ENCODE measurements at places on chromosomes 4 and X. TPM values are rescaled to one million over a fixed set of nuclear protein-coding genes. Genes with fewer than 3 reads are reported as not detected.

DNA sequence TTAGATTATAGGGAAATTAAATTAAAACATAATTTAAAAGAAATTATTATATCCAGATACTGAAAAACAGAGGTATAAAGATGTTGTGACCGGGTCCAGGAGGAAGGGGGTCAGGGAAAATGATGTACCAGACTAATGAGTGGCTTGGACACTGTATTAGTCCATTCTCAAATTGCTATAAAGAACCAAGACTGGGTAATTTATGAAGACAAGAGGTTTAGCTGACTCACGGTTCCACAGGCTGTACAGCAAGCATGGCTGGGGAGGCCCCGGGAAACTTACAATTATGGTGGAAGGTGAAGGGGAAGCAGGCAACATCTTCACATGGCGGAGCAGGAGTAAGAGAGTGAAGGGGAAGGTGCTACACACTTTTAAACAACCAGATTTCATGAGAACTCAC, 3.4 kb upstream of the FAM9B start:
- no peak for DNase-seq
- H3K4me3 ChIP-seq: no peak overlapping the region
- no peaks in the 10 kb centered on the region for H3K27me3 ChIP-seq
- no peak overlapping the region for H3K27ac ChIP-seq

DNA sequence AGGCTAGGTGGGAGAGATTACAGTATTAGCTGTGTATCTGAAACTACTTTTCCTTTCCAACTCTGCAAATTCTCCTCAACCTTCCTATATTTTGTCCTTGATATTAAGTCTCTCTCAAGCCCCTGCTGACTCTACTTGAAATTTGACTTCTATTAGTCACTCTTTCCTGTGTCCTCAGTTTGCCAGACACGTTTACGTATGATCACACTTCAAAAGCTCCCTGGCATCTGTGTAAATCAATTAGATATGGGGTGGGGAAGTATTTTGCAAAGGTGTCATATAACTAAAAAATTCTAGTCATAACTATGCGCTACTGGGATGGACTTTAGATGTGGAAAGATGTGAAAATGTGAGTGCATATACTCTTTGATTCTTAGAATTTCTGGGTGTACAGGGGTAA, 67.4 kb upstream of the ARHGAP24 start:
- no peaks in the 10 kb centered on the region for H3K36me3 ChIP-seq
- no peak overlapping the region for H3K27ac ChIP-seq
- no peaks in the 10 kb centered on the region for H3K27me3 ChIP-seq
- no peak overlapping the region for H3K4me3 ChIP-seq
- peaks cover 2% of the 10 kb centered on the region for H3K4me1 ChIP-seq

DNA sequence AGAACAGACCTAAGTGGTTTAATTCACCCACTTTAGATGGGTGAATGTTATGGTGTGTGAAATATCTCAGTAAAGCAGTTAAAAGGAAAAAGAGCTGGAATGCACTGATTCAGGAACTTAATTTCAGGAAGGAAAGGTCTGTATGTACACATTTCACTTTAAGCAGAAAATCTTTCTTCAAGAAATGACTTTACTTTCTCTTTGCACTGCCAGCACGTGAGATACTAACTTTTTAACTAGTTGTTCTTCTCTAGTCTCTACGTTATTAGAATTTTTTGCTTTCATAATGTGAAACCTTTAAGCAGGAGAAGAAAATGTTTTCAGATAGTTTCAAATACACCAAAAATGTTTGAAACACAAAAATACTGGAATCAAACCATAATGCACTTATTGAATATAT, 18.8 kb downstream of the C4orf46 start:
- no peak for DNase-seq
- H3K4me1 ChIP-seq: no peaks in the 10 kb centered on the region
- no peaks in the 10 kb centered on the region for H3K27me3 ChIP-seq

Gene ENPP6
- not detected for total RNA-seq

Gene RASSF6
- total RNA-seq: 1.6 TPM

Gene GRIA3
- not detected for total RNA-seq

Gene SORCS2
- total RNA-seq: not detected

Gene F8
- 6.1 TPM for total RNA-seq

- no peaks in the 10 kb centered on the region for H3K27me3 ChIP-seq
- DNase-seq: no peak
- peaks cover 9% of the 10 kb centered on the region for H3K4me1 ChIP-seq
- no peaks in the 10 kb centered on the region for H3K36me3 ChIP-seq
Observed at GRCh38 chr4:13830449-13830848, 202.9 kb upstream of the BOD1L1 start.

DNA sequence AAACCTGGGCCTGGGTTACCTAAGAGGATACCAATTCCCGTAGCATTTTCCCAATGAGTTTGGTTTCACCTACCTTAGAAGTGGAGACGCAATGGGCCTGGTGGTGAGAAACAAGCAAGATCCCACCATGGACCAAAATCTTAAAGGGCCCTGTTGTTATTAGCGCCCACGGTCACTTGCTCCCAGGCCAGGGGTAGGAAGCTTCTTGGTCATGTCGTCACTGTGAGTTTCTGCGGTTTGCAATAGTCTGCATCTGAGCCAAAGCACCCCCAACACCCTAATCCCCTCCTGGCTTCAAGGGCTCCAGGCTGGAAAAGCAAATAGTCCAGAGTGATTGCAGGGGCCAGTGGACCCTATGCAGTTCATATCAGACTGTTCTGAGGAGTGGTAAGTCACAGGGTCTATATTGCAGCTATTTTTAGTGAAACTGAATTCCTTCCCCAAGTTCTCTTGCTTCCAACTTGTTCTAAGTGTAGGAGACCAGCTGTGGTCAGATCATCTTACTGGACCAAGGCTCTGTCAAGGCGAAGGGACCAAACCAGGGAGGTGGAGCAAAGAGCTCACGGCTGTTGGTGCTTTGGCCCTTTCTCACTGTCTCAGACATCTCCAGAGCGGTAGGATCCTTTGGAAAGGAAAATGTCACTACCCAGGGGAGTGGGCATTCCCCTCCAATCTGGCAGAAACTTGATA, 307.9 kb upstream of the F9 start:
- H3K27me3 ChIP-seq: no peaks in the 10 kb centered on the region
- H3K4me1 ChIP-seq: no peaks in the 10 kb centered on the region
- H3K4me3 ChIP-seq: no peak overlapping the region
- H3K27ac ChIP-seq: no peak overlapping the region
- DNase-seq: no peak

Gene CXCL8
- total RNA-seq: 36.2 TPM

GRCh38 chrX:10244915-10245622, 88.3 kb downstream of the CLCN4 start:
- peaks cover 12% of the 10 kb centered on the region for H3K4me1 ChIP-seq
- DNase-seq: no peak
- no peak overlapping the region for H3K27ac ChIP-seq
- peaks cover 5% of the 10 kb centered on the region for H3K36me3 ChIP-seq

Gene ADH1A
- total RNA-seq: 0.21 TPM

DNA sequence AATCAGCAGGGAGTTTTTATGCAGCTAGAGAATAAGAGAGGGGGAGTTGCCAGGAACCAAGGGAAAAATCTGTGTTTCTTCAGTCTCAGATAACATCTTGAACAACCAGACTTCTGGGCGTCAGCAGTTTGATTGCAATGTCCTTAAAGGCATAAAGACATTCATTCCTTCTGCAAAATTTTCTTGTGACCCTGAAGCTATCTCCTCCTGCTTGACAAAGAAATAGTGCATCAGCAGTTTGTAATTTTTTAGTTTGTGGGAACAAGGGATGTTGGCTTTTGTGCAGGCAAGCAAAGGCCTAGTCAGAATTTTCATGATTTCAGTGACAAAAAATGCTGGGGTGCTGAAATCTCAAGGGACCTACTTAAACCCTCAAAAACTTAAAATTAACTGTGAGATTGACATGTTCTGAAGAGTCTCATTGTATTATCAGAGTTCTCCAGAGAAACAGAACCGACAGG, 125.8 kb upstream of the UNC5C start:
- no peak overlapping the region for H3K4me3 ChIP-seq
- no peak for DNase-seq
- peaks cover 10% of the 10 kb centered on the region for H3K4me1 ChIP-seq
- H3K36me3 ChIP-seq: no peaks in the 10 kb centered on the region

Gene SLC10A6
- not detected for total RNA-seq

Gene FAM47A
- not detected for total RNA-seq

DNA sequence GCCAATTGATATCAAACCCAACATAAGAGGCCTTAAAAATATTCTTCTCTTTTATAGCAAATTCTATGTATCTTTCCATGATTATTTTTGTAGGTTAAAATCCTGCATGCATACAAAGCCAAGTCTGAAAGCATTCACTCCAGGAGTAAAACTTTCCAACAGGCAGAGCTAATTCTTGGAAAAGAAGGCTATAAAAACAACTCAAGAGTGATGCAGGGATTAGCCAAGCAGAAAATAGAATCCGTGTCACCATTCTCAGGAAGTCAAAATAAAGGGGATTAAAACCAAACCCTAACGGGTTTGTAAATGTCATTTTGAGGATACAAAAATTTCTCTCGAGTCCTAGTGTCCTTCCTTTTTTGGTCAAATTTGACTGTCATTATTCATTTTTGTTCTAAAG, 412.4 kb downstream of the DMD start:
- H3K4me3 ChIP-seq: no peak overlapping the region
- H3K27ac ChIP-seq: no peak overlapping the region
- H3K27me3 ChIP-seq: peaks cover 19% of the 10 kb centered on the region
- no peaks in the 10 kb centered on the region for H3K4me1 ChIP-seq
- H3K36me3 ChIP-seq: no peaks in the 10 kb centered on the region

Gene FGF5
- total RNA-seq: not detected

Gene F11
- total RNA-seq: not detected

GRCh38 chrX:96621811-96622210, 62.8 kb upstream of the DIAPH2 start:
- H3K4me3 ChIP-seq: no peak overlapping the region
- no peaks in the 10 kb centered on the region for H3K4me1 ChIP-seq
- peaks cover 7% of the 10 kb centered on the region for H3K27me3 ChIP-seq
- no peak overlapping the region for H3K27ac ChIP-seq
- no peaks in the 10 kb centered on the region for H3K36me3 ChIP-seq

- no peak overlapping the region for H3K27ac ChIP-seq
- no peaks in the 10 kb centered on the region for H3K36me3 ChIP-seq
- no peaks in the 10 kb centered on the region for H3K4me1 ChIP-seq
- no peak overlapping the region for H3K4me3 ChIP-seq
- H3K27me3 ChIP-seq: no peaks in the 10 kb centered on the region
- no peak for DNase-seq
Observed at GRCh38 chr4:93139118-93139517, 689.4 kb upstream of the ATOH1 start.

Gene STATH
- not detected for total RNA-seq

Gene FATE1
- not detected for total RNA-seq

DNA sequence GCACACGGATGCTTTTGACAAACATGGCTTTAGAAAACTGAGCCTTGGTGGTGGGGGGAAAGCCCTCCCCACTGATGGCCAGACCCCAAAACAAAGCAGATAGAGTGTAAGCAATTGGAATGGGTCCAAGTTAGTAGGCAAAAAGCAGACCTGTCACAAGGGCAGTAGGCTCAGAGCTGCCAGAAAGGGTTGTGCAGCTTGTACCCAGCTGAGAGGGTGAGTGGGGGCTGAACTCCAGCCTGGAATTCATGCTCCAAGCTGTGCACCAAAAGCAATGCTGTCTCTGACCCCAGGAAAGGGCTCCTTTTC, 101.1 kb upstream of the TEX13D start:
- H3K4me3 ChIP-seq: no peak overlapping the region
- H3K36me3 ChIP-seq: no peaks in the 10 kb centered on the region
- no peak overlapping the region for H3K27ac ChIP-seq
- peaks cover 3% of the 10 kb centered on the region for H3K4me1 ChIP-seq
- H3K27me3 ChIP-seq: peaks cover 2% of the 10 kb centered on the region

Gene NUDT10
- total RNA-seq: not detected

DNA sequence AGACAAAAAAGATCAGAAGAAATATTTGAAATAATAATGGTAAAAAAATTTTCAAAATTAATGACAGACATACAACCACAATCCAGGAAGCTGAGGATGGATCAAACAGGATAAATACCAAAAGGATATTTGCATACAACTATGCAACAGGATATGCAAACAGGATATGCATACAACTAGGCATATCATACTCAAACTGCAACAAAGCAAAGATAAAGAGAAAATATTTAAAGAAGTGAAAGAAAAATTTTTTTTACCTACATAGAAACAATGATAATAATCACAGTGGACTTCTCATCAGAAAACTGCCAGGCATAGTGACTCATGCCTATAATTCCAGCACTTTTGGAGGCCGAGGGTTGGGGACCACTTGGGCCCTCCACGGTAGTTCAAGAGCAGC, 11.3 kb upstream of the DHX15 start:
- DNase-seq: no peak
- H3K4me1 ChIP-seq: peaks cover 20% of the 10 kb centered on the region
- H3K36me3 ChIP-seq: no peaks in the 10 kb centered on the region
- no peaks in the 10 kb centered on the region for H3K27me3 ChIP-seq
- H3K27ac ChIP-seq: peak overlapping the region; percentile 8

DNA sequence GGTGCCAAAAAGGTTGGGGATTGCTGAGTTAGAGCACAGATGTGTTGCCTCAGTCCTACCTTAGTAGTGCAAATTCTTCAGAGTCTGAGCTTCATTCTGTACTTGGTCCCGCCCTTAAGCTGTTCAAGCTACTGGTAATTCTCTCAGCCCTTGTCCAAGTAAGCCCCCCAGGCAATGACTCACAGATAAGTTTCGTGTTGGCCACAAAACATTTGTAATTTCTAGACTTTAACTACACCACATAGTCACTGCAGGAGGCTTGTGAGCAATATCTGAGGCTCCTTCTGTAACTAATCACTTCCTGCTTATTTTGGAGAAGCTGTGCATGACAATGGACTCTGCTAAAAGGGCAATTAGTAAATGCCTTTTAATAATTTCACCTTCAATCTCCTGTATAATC, 1420.5 kb downstream of the PCDH7 start:
- DNase-seq: peak; percentile 93
- no peaks in the 10 kb centered on the region for H3K36me3 ChIP-seq
- H3K4me1 ChIP-seq: peaks cover 22% of the 10 kb centered on the region
- H3K27ac ChIP-seq: peak overlapping the region; percentile 88

GRCh38 chr4:1850276-1850675, 5.7 kb downstream of the LETM1 start:
- H3K4me3 ChIP-seq: no peak overlapping the region
- peaks cover 26% of the 10 kb centered on the region for H3K4me1 ChIP-seq
- no peak for DNase-seq
- no peaks in the 10 kb centered on the region for H3K27me3 ChIP-seq
- H3K27ac ChIP-seq: no peak overlapping the region

Gene LIAS
- total RNA-seq: 21.6 TPM

DNA sequence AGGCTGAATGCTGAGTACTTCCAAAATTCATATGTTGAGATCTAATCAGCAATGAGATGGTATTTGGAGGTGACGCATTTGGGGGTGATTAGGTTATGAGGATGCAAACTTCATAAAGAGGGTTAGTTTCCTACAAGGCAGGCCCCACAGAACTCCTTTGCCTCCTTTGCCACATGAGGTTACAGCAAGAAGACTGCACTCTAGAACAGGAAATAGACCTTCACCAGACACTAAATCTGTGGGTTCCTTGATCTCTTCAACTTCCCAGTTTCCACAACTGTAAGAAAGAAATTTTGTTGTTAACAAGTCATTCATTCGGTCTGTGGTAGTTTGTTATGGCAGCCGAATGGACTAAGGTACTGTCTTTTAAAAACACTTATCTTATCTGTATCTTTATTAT, 681.9 kb upstream of the HS3ST1 start:
- no peaks in the 10 kb centered on the region for H3K36me3 ChIP-seq
- DNase-seq: no peak
- H3K4me3 ChIP-seq: no peak overlapping the region
- no peaks in the 10 kb centered on the region for H3K4me1 ChIP-seq
- no peak overlapping the region for H3K27ac ChIP-seq

GRCh38 chrX:132710656-132711155, 221.9 kb upstream of the MBNL3 start:
- no peaks in the 10 kb centered on the region for H3K4me1 ChIP-seq
- no peaks in the 10 kb centered on the region for H3K36me3 ChIP-seq
- H3K4me3 ChIP-seq: no peak overlapping the region
- no peak overlapping the region for H3K27ac ChIP-seq
- peaks cover 45% of the 10 kb centered on the region for H3K27me3 ChIP-seq
